ENCODE measurements at places on chromosomes 7 and 10.

GRCh38 chr10:44393051-44393630 is 8.2 kb upstream of the CXCL12 start:
- DNase-seq: no peak

GRCh38 chr7:41142904-41143473 is 559.9 kb downstream of the INHBA start:
- DNase-seq: no peak

GRCh38 chr10:18068401-18068800 is 71.8 kb upstream of the CACNB2 start:
- no peak for DNase-seq

GRCh38 chr7:54831046-54831643 is 72.1 kb upstream of the SEC61G start:
- DNase-seq: no peak

- DNase-seq: no peak
Observed at GRCh38 chr10:132279873-132280645, 27.7 kb downstream of the STK32C start.

- DNase-seq: no peak
Observed at GRCh38 chr7:30652132-30652531, 30.1 kb downstream of the CRHR2 start.

- DNase-seq: no peak
Observed at GRCh38 chr7:8147760-8148463, 114.1 kb downstream of the ICA1 start.

DNA sequence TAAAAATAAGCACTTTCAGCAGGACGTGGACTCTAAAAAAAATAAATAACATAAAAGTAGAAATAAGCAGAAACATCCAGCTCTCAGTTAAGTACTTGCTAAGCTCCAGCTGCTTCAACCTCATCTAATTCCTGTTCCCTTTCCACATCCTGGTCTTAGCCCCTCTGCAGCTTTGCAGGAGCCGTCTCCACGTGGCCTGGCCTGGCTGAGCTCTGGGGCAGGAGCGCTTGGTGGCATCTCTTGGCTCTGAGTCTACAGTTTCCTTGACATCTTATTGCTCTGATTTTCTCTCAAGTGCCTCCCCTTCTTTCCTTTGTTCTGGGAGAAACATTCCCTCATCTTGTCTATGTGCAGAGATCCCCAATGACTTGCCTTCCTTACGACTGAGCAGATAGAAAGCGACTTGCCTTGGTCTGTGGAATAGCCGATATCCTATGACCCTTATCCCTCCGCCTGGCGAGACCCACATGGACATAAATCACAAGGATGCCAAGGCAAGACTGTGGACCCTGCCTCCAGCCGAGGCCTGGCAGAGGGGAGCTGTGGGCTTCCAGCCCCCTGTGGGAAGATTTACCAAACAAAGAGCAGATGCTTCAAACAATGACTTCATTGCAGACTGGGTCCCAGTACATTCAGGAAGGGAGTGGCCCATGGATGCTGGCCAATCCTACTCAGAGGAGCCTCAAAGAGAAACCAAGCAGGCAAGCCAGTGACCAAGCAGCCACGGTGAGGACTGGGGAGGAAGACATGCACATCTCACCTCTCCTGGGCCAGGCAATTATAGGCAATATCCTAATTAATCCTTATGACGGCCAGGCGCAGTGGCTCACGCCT is 61.9 kb downstream of the SPOCK2 start:
- no peak for DNase-seq

DNA sequence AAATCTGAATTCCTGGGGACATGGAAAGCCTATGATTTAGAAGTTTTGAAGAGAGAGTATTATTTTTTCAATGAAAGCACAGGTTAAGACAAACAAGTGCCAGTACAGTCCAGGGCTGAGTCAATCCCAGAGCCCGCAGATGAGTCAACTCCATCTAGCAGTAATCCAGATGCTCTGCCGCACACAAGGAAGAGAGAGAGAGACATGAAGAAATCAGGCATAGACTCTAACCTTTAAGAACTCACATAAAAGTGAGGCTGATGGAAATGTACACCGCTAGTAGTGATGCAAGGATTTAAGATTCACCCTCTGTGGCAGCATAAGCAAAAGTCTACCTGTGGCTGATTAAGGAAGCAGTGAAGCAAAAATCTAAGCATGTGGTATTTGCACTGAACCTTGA is 651.5 kb downstream of the TNS3 start:
- DNase-seq: no peak

- DNase-seq: no peak
Observed at GRCh38 chr7:95840953-95841950, 68.9 kb downstream of the DYNC1I1 start.

DNA sequence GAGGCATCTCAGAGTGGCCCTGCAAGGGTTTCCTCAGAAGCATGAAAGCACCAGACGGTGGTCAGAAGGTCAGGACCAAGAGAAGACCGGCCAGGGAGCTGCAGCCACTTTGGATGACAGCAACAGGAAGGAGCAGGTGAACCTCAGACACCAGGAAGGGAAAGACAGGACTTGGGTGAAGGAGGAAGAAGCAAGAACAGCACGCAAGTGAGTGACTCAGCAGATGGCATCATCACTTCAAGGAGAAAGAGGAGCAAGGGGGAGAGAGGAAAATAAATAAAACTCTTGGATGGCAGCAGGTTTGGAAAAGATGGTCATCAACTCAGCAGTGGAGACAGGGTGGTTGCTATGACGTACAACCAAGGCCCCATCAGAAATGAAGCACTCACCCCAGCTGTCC is 31.6 kb downstream of the NCAPG2 start:
- no peak for DNase-seq

DNA sequence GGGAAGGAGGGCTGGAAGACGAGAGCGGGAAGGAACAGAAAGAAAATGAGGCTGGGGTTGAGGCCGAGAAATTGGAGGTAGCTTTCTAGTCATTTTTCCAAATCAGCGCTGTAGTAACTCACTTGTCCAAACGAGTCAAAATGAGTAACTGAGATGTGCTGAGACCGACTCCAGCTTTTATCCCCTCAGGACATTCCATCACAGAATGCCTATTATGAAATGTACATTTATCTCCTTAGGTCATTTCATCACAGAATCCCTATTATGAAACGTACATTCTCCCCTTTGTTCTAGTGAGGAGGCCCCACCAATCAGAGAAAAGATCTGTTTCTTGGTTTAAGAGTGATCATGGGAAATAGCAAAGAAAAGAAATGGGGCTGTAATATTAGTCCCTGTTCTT is 55.7 kb upstream of the AMPH start:
- DNase-seq: no peak

GRCh38 chr10:76301950-76302349 is 870.5 kb downstream of the LRMDA start:
- no peak for DNase-seq

DNA sequence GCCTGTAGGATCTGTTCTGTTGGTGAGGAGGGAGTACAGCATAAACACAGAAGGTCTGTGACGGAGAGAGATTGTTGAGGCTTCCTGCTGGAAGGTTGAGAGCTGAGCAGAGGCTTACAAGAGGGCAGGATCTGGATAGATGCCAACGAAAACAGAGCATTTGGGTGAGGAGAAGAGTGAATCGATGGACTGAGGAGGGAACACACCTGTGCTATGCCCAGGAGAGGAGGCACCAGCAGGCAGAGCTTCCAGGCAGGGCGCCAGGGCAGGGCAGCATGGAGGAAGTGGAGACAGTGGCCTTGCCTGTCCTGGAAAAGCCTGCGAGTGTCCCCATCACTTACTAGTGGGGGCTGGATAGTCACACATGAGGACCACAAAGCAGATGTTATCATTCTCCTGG is 282.9 kb downstream of the PAXIP1 start:
- DNase-seq: no peak

GRCh38 chr10:114623661-114624294 is 34.3 kb downstream of the ABLIM1 start:
- no peak for DNase-seq

GRCh38 chr7:152601305-152601798 is 74.6 kb downstream of the XRCC2 start:
- DNase-seq: no peak
